Hepatocyte (in vitro differentiated cells): ENCODE measurements at places on chromosomes 13 and 19. TPM values are rescaled to one million over a fixed set of nuclear protein-coding genes. Genes with fewer than 3 reads are reported as not detected.

DNA sequence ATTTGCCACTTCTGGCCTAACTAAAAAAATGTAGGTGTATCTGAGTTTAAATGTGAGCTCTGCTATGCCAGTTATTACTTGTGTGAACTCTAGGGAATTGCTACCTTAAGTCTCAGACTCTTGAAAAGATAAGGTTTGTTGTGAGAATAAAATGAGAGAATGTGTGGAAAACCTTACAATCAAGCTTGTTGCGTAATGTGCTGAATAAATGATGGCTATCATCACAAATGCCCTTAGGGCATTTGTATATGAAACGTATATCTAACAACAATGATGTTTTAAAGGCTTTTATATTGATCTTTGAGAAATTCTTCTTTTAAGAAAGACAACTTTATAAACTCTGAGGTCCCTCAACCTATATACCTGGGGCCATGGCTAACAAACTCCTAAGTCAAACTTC lies 384.8 kb downstream of the ITGBL1 start:
- no peak overlapping the region for H3K4me3 ChIP-seq
- no peaks in the 10 kb centered on the region for H3K36me3 ChIP-seq
- H3K27me3 ChIP-seq, result no peaks in the 10 kb centered on the region
- no peak for DNase-seq

DNA sequence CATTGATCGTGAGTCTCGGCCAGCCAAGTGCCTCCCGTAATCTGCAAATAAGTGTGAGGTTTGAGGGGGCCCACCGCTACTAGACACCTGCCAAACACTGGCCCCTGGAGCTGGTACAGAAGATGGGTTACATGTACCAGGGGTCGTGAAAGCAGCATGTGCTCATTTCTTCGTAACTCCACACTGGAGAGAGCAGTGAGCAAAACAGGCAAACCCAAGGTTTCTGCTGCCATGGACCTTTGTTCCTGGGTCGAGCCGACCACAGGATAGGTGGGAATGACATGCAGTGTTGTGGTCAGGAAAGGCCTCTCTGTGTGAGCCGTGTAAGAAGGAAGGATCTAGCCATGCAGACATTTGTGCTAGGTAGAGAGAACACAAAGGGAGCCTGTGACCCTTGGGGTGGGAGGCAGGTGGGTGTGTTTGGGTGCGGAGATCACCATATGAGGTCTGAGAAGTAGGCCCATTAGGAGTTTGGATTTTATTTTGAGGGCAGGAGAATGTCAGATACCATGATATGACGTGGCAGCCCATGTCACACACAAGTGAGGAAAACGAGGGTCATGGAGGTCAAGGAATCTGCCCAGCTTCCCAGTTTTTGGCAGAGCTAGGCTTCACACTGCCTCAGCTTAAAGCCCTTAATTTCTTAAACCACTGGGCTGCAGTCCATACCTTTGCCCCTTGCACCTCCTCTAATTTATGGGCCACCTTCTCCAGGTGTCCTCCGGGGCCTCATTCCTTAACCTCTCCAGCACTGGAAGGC lies 919 bp downstream of the GTF3A start:
- no peak for DNase-seq
- no peaks in the 10 kb centered on the region for H3K27me3 ChIP-seq
- H3K4me3 ChIP-seq, result peak overlapping the region; percentile 52

DNA sequence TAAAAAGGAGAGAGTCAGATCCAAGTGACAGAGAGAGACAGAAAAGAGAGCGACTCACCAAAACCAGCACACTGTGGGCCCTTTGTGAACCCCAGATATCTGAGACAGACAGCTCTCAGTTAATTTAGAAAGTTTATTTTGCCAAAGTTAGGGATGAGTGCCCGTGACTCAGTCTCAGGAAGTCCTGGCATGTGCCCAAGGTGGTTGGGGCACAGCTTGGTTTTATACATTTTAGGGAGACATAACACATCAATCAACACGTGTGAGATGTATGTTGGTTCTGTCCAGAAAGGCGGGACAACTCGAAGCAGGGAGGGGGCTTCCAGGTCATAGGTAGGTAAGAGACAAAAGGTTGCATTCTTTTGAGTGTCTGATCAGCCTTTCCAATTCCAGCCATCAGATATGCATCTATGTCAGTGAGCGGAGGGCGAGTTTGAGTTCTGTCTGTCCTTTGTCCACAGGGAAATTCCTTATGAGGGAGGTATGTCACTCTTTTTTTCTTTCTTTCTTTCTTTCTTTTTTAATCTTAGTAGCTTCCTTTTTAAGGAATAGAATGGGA lies 37.2 kb upstream of the ATP11A start:
- H3K27ac ChIP-seq, result no peak overlapping the region
- H3K36me3 ChIP-seq, result no peaks in the 10 kb centered on the region
- H3K4me3 ChIP-seq, result no peak overlapping the region

- H3K27me3 ChIP-seq, result no peaks in the 10 kb centered on the region
- H3K4me3 ChIP-seq, result no peak overlapping the region
- H3K4me1 ChIP-seq, result no peaks in the 10 kb centered on the region
- DNase-seq, result no peak
- no peak overlapping the region for H3K27ac ChIP-seq
Measured at GRCh38 chr13:75305059-75305458, 176.9 kb downstream of the TBC1D4 start.

DNA sequence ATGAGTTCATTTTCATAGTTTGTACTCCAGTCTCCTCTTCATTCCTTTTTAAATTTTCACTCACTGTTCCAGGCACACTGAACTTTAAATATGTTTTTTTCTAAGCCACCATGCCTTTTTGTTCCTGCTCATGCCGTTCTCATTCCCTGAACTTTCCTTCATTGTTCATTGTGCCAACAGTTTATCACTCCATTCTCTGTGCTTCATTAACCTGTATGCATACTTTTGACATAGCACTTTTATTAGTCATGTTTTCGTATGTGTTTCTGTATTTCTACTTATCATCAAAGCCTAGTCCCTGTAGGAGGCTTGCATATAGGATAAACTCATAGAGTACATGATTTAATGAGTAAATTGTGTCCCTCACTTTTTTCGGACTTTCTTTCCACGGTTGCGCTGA lies 65.3 kb downstream of the PCDH20 start:
- no peaks in the 10 kb centered on the region for H3K36me3 ChIP-seq
- no peaks in the 10 kb centered on the region for H3K4me1 ChIP-seq
- H3K4me3 ChIP-seq, result no peak overlapping the region

- no peak for DNase-seq
- H3K36me3 ChIP-seq, result no peaks in the 10 kb centered on the region
- H3K4me1 ChIP-seq, result no peaks in the 10 kb centered on the region
- no peak overlapping the region for H3K27ac ChIP-seq
- H3K27me3 ChIP-seq, result no peaks in the 10 kb centered on the region
Measured at GRCh38 chr13:52707375-52707774, 32.2 kb downstream of the CNMD start.

- no peak overlapping the region for H3K4me3 ChIP-seq
- DNase-seq, result no peak
- no peaks in the 10 kb centered on the region for H3K27me3 ChIP-seq
Measured at GRCh38 chr19:45249261-45250033, 1.6 kb upstream of the MARK4 start.

GRCh38 chr19:459724-460511 lies 915 bp downstream of the SHC2 start:
- no peaks in the 10 kb centered on the region for H3K27me3 ChIP-seq
- H3K27ac ChIP-seq, result peak overlapping the region; percentile 84
- H3K4me1 ChIP-seq, result peaks cover 10% of the 10 kb centered on the region

- H3K4me1 ChIP-seq, result no peaks in the 10 kb centered on the region
- H3K4me3 ChIP-seq, result no peak overlapping the region
- H3K27me3 ChIP-seq, result no peaks in the 10 kb centered on the region
- no peaks in the 10 kb centered on the region for H3K36me3 ChIP-seq
Measured at GRCh38 chr19:5663904-5664303, 16.4 kb downstream of the MICOS13 start.

GRCh38 chr13:76822698-76823267 lies 63.4 kb downstream of the KCTD12 start:
- H3K4me1 ChIP-seq, result no peaks in the 10 kb centered on the region
- H3K27me3 ChIP-seq, result no peaks in the 10 kb centered on the region
- no peak overlapping the region for H3K27ac ChIP-seq
- no peak overlapping the region for H3K4me3 ChIP-seq

DNA sequence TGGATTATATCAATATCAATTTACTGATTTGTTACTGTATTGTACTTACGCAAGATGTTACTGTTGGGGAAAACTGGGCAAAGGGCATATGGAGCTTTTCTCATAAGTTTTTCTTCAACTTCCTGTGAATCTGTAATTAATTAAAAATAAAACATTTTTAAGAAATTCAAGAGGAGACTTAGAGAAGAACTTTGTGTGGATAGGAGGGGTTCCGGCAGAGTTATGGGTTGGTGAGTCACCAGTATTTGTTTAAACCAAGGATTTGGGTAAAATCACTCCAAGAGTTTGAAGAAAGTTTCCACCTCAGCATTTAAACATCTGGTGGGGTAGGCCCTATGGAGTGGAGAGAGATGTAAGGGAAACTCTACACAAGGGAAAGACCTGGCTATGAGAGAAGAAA lies 379.6 kb downstream of the TSHZ3 start:
- no peak for DNase-seq
- no peaks in the 10 kb centered on the region for H3K27me3 ChIP-seq
- H3K27ac ChIP-seq, result no peak overlapping the region
- H3K4me3 ChIP-seq, result no peak overlapping the region
- H3K4me1 ChIP-seq, result no peaks in the 10 kb centered on the region

DNA sequence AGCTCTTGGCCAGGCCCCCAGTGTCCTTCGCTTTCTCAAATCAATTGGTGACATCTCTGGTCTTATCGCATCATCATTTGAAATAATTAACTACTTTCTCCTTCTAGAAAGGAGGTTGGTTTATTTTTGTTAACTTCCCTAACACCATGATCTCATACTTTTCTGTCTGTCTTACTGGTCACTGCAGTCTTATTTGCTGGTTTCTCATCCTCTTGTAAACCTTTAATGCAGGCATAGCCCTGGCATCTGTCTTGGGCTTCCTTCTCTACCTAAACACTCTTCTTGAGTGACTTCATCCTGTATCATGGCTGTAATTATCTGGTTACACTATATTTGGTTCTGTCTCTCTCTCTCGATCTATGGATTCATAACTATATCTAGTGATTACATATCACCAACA lies 152.8 kb downstream of the CYSLTR2 start:
- H3K27ac ChIP-seq, result no peak overlapping the region
- no peak for DNase-seq
- H3K27me3 ChIP-seq, result no peaks in the 10 kb centered on the region

GRCh38 chr19:42345191-42345812 lies 19.9 kb downstream of the MEGF8 start:
- H3K4me1 ChIP-seq, result no peaks in the 10 kb centered on the region
- no peaks in the 10 kb centered on the region for H3K27me3 ChIP-seq
- H3K4me3 ChIP-seq, result no peak overlapping the region

- H3K4me3 ChIP-seq, result no peak overlapping the region
- no peak for DNase-seq
- no peaks in the 10 kb centered on the region for H3K36me3 ChIP-seq
Measured at GRCh38 chr13:24863748-24864540, 100.0 kb downstream of the RNF17 start.

- H3K27ac ChIP-seq, result peak overlapping the region; percentile 14
- no peaks in the 10 kb centered on the region for H3K36me3 ChIP-seq
- DNase-seq, result no peak
- peaks cover 6% of the 10 kb centered on the region for H3K4me1 ChIP-seq
- H3K27me3 ChIP-seq, result no peaks in the 10 kb centered on the region
- no peak overlapping the region for H3K4me3 ChIP-seq
Measured at GRCh38 chr13:77860507-77860981, 58.1 kb downstream of the EDNRB start.

DNA sequence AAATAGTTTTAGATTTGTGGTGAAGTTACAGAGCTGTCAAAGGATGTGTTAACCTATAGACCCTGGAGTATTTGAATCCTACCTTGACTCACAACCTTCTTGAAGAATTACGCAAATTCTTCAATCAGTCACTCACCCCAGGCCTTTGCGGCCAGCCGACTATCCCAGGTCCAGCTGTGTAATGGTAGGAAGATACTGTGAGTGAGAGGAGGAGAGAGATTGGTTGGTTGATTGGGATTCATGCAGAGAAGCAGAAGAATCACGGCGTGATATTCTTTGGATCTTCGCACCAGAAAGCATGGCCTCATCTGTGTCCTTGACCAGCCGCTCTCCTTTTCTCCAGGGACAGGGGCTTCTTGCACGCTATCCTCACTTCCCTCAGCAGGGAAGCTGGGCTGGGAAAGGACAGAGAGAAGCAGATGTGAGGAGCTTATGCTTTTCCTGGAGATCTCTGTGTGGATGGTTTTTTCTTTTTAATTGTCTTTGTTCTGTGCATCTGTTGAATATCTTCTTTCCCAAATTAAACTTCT lies 249.1 kb downstream of the GGACT start:
- DNase-seq, result no peak
- H3K4me1 ChIP-seq, result no peaks in the 10 kb centered on the region
- H3K27ac ChIP-seq, result no peak overlapping the region
- no peaks in the 10 kb centered on the region for H3K27me3 ChIP-seq

- H3K36me3 ChIP-seq, result no peaks in the 10 kb centered on the region
- H3K27me3 ChIP-seq, result no peaks in the 10 kb centered on the region
- H3K4me3 ChIP-seq, result no peak overlapping the region
- peak overlapping the region; percentile 84 for H3K27ac ChIP-seq
- DNase-seq, result no peak
- H3K4me1 ChIP-seq, result peaks cover 18% of the 10 kb centered on the region
Measured at GRCh38 chr19:16625163-16625958, 2.6 kb downstream of the MED26 start.

- no peaks in the 10 kb centered on the region for H3K36me3 ChIP-seq
- H3K4me1 ChIP-seq, result no peaks in the 10 kb centered on the region
- H3K4me3 ChIP-seq, result no peak overlapping the region
- DNase-seq, result no peak
- no peak overlapping the region for H3K27ac ChIP-seq
- no peaks in the 10 kb centered on the region for H3K27me3 ChIP-seq
Measured at GRCh38 chr19:23565256-23565655, 121.8 kb downstream of the ZNF675 start.

KCNN4 gene
- polyA plus RNA-seq, result 5.4 and 8.3 TPM in 2 replicates

OVOL3 gene
- polyA plus RNA-seq, result not detected in 2 replicates

CRX gene
- 0.09 and 0.15 TPM in 2 replicates for polyA plus RNA-seq

C19orf12 gene
- 39.5 and 41.5 TPM in 2 replicates for polyA plus RNA-seq

PSG1 gene
- not detected in 2 replicates for polyA plus RNA-seq

TEX101 gene
- not detected in 2 replicates for polyA plus RNA-seq

SIAH3 gene
- not detected in 2 replicates for polyA plus RNA-seq

NOTCH3 gene
- polyA plus RNA-seq, result 30.0 and 34.8 TPM in 2 replicates

PGLYRP1 gene
- polyA plus RNA-seq, result not detected in 2 replicates

KCNC3 gene
- 1.5 and 1.6 TPM in 2 replicates for polyA plus RNA-seq

GNA15 gene
- polyA plus RNA-seq, result 0.29 and 0.45 TPM in 2 replicates
